ENCODE measurements at places on chromosomes 3 and 15.
A peak's percentile ranks its signal among the peaks of the same experiment; 100 is the strongest.

DNA sequence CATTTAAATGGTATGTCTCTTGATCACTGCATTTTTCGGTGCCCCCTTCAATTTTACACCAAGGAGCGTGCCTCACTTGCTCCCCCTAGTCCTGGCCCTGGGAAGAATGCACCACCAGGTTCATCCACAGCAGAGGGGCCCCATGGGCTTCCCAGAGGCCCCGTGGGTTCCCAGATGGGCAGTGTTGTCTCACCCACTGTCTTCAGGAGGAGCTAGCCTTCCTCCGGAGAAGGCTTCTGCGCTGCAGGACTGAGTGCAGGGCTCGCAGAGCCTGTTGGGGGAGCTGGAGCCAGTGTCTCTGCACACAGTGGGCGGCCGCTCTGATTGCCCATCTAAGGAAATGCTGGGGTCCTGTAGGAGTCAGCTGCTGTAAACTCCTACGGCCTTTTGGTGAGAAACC, 45.9 kb downstream of the POLR2M start:
- no peak for DNase-seq

DNA sequence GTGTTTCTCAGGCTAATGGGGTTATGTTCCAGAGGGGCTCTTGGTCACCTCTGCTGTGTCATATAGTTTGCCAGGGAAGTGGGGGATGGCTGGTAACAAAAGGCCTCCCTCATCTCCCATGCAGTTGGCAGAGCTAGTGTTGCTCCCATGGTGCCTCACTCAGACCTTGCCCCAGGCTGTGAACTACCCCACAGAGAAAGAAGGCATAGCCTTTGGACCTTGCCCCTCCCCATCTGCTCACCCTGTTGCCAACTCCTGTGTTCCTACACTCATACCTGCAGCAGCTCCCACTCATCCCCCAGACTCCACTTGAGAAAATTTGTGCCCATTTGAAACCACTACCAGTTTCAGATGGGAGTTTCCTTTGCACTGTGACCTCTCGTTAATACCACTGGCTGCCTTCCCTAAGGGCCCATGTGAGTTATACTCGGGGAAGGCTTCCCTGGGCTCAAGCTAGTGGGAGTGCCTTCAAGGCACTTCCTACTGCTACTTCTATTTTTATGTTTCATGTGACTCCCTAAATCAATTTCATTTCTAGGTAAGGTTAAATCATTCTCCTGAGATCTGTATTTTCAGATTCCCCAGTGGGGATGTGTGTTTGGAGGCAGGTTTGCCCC, 25.3 kb upstream of the COPB2 start:
- DNase-seq = no peak

DNA sequence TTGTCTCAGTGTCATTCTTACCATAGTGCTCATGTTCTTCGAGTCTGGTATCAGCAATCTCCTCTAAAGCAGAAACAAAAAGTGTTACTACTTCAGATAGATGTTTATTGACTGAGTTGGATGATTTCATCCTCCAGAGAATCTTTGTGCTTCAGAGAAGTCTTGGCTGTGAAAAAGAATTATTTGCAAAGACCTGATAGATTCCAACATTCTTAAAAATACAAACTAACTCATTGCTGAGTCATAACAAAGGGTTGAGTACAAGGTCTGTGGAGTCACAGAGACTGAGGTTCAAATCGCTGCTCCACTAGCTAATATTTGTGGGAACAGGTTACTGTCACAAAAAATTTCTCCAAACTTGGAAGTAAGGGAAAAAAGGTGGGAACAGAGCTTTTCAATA, 9.0 kb upstream of the STRIT1 start:
- peak; percentile 57 for DNase-seq

- DNase-seq = no peak
Measured at GRCh38 chr3:71709908-71710511, 15.2 kb downstream of the EIF4E3 start.

DNA sequence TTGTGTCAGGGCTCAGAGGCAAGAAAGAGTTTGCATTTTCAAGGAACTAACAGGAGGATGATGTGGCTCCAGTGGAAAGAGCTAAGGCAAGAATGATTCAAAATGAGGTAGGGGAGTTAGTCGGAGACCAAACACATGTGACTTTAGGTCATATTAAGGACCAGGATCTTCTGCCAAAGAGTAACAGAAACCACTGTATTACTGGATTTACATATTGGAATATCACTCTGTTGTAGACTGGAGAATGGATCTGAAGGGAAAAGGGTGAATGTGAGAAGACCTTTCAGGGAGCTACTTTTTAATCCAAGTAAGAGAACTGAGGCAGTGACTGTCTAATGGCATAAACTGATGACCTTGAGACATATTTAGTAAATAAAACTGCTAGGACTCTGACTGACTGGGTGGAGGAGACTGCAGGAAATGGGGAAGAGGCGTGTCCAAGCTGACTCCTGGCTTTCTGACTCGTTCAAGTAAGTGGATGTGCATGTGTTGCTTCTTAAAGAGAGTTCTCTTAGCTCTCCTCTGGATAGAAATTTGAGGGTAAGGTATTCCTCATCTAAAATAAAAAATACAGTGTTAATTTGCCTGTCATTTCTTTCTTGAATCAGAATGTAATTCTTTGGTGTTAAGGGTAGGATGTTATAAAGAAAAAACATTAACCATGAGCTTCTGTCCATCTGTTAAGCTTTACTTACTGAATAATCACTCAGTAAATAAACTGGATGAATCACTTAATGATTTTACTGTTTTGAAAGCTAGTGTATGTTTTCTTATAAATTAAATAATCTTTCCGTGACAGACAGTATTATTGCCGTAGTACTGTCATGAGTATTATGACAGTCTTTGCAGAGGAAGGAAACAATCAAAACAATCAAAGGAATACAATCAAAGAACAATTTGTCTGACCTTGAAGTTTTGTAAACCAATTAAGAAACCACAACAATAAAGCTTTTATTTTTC, 58.3 kb upstream of the CFAP20DC start:
- DNase-seq = peak; percentile 31

DNA sequence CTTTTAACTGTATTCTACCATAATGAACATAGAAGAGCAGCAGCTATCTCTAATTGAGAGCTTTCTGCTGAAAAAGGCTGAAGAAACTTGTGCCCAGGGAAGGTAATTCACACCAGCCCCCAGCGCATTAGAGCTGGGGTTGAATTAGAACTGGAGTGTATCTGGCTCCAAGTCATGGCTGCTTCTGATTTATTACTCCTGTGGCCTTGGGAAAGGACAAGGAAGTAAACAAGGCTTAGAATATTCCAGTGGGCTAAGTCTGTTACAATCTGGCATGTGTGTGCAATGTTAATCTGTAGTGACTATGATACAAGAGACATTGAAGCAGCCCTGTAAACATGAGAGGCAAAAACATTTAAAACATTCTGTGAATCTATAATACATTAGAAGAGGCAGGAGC, 18.1 kb downstream of the CPA3 start:
- no peak for DNase-seq

DNA sequence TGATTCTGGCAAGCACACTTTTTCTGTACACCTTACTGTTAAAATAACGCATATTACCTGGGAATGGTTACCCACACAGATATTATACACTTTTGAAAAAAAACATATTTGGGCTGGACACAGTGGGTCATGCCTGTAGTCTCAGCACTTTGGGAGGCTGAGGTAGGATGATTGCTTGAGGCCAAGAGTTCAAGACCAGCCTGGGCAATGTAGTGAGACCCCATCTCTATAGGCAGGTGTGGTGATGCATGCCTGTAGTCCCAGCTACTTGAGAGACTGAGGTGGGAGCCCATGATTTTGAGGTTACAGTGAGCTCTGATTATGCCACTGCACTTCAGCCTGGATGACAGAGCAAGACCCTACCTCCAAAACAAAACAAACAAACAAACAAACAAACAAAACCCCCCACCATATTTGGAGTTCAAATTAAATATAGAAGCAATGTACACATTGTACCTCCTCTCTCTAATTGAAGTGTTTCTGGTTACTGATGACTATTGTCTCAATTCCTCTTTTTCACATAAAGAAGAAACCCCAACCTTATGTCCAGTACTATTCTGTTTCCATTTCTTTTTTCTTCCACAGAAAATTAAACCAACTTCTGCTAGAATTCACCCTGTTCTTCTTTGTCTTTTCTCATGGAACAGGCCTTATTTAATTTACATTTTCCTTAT, 152.6 kb upstream of the UMPS start:
- no peak for DNase-seq

DNA sequence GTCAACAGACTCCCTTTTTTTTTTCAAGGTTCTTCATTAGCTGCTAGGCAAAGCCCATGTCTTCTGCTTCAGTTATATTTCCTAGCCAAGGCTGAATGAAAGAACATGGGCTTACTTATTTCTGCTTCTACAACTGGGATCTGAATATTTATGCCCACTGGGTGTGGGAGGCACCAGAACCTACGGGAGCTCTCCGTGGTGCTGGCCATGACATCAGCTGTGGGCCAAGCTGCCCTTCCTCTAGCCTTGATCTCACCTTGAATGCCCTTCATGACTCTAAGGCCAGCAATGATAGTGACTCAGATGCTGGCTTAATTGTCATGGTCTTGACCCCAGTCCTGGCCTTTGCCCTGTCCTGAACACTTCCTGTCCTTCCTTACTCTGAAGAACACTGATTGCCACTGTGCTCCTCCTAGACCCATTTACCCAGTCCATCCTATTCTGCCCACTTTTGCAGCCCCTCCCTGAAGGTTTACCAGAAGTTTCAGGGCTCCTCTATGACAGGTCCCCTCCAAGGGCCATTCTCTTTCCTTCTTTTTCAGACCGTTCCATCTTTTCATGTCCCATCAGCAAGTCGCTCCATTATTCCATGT, 32.8 kb upstream of the PRR20G start:
- DNase-seq = no peak

Data from AG08396 (cell line).